ENCODE measurements at places on chromosomes 6 and 20.

DNA sequence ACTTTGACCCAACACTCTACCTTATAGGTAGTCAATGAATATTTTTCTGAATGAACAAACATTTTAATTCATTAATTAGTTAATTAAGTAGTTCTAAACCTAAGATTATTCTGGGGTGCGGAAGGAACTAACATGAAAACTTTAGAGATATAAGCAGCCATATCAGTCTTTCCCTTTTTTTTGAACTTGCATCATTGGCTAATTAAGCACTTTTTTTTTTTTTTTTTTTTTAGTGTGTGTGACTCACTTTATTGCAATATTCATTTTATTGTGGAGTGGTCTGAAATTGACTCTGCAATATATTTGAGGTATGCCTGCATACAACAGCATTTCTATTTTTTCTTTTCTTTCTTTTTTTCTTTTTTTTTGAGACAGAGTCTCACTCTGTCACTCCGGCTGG, 21.8 kb upstream of the AMD1 start:
- DNase-seq: no peak

DNA sequence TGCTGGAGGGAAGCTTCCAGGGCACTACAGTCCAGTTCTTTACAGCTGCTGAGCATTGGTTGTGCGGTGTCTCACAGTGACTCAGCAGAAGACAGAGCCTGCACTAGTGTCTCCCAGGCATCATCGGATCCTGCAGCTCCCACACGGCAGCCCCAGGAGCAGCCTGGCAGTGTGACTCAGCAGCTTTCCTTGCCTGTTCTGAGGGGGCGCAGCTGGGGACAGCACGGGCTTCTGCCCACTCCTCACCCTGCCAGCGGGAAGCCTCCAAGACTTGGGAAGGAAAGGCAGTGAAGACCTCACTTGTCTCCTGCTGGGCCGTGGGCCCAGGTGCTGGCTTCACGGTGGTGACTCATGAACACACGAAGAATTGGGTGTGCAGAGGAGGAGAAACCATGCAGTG, 165.4 kb downstream of the SYNDIG1 start:
- DNase-seq: peak; percentile 37

DNA sequence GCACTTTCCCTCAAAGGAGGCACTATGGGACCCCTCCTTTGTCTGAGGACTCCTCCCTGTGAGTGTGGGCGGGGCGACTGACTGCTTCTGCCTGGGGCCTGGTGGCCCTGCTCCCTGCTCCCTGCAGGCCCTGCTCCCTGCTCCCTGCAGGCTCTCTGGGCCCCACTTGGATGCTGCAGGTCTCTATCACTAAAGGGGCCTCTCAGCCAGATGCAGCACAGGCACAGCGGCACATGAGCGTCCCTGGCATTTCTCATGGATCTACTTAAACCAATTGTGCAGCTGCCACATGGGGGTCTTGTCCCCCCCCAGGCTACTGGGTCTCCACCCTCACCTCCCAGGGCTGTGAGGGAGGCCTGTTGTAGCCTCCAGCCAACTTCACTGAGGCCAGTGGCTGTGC, 7.8 kb downstream of the EEF1A2 start:
- DNase-seq: no peak

- DNase-seq: no peak
Observed at GRCh38 chr6:16737925-16738324, 23.3 kb downstream of the ATXN1 start.

- no peak for DNase-seq
Observed at GRCh38 chr6:91497770-91498169, 910.9 kb upstream of the MAP3K7 start.

DNA sequence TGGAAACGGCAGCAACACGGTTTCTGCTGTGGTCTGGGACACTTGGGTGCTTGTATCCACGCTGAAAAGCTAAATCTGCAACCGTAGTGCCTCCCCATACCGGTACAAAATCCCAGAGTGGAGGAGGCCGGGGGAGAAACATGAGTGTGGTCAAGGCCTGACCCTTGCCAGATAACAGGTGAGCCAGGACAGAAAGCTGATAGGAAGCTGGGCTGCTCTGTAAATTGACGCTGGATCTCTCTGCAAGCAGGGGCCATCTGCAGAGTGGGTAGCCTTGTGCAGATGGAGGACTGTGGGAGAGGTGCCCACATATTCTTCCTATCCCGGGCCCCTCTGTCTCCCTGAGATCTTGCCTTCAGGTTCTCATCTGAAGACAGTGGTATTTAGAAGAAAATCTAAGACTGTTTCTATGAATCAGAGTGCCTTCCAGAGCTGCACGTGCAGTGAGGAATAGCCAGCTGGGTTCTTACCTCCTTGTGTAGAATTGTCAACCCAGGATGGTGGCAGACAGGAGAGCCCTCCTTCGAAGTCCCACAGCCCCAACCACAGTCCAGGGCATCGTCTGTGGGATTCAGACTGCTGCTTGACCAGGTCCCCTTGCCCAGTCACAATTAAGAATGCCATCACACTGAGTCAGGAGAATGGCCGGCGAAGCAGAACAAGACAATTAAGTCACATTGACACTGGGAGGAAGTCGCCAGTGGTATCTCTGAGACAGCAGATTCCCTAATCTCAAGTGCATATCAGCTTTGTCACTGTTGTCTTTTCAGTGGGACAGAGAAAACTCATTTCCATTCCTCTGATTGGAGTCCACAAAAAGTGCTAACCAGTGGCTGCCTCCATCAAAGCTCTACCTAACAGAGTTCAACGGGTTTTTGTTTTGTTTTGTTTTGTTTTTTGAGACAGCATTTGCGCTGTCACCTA, 100.0 kb upstream of the RIPOR2 start:
- no peak for DNase-seq

DNA sequence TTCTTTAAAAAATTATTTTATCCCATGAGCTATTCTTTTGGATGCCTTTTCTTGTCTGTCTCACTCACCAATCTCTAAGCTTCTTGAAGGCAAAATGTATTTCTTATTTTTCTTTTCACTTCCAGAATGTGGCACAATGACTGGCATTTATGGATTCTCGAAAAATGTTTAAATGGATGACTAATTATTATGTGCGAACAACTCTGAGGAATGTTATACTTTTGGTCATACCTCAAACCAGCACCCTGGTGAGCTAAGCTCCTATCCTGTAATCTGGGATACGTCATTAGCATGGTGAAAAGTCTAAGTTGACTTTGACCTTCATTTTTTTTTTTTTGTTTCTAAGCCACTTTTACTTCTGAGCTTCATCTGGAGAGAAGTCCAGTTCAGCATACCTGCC, 214.0 kb upstream of the CEP162 start:
- no peak for DNase-seq

DNA sequence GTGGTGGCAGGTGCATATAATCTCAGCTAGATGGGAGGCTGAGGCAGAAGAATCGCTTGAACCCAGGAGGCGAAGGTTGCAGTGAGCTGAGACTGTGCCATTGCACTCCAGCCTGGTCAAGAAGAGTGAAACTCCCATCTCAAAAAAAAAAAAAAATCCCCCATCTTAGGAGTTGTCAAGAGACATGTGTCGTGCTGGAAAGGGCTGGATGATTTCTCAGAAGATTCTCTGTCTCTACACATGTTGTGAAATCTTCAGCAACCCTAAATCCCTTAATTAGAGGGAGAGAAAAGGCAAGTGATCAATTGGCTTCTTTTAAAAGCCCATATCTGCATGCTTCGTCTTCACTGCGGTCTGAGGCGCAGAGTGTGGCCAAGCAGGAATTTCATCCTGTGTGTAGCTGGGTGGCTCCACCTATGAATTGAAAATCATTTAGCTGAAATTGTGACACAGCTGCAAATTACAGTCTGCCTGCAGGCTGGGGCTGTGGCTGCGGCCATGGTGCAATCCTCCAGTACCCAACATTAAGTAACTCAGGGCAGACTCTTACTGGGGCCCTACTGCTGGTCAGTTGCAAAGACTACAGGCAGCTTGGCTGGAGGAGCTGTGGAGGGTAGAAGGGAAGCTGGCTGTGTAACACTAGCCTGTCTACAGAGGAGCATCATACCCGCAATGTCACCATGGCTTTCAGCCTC, 3.2 kb upstream of the TGM3 start:
- DNase-seq: no peak

- DNase-seq: peak; percentile 16
Observed at GRCh38 chr6:78810146-78810545, 57.2 kb upstream of the IRAK1BP1 start.

GRCh38 chr20:48789185-48789668, 38.6 kb downstream of the PREX1 start:
- no peak for DNase-seq

- DNase-seq: no peak
Observed at GRCh38 chr6:157859775-157860504, 36.9 kb downstream of the SNX9 start.

DNA sequence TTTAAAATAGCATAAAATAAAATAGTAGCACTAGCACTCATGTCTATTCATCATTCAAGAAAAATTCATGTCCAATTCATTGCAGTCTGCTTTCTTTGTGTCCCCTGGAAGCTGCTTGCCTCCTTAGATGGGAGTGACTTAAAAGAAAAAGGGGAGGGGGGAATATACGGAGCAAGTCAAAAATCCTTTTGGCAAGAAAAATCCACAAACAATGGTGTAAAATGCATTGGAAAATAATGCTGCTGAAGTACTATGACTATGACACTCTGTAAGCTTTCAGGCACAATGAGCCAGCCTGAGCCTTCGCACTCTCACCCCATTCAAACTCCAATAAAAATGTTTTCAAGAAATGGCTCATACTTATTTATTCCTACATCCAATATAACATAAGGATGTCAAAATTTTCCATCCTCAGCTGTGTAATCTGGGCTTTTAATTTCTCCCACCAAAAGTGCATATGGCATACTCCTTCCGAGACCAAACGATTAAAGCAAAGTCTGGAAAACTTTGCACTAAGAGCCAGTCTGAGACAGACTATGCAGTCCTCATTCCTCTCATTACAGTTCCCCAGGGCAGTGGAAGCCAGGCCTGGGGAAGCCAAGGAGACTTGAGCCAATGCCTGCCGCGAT, 790 bp downstream of the NEDD9 start:
- DNase-seq: no peak

GRCh38 chr6:166419286-166419685, 36.5 kb upstream of the MPC1 start:
- DNase-seq: no peak

GRCh38 chr20:31722257-31723068, at the start of gene BCL2L1:
Gene BCL2L1, minus strand, starts transcription at chr20:31722868. Its CDS starts 650 bp downstream, at chr20:31722218.
- peak; percentile 82 for DNase-seq

Measured in fibroblast of the conjunctiva (primary cell).